Cerebellar nuclear complex (tissue), 1 donor: ENCODE measurements at places on chromosomes 6 and 20.

DNA sequence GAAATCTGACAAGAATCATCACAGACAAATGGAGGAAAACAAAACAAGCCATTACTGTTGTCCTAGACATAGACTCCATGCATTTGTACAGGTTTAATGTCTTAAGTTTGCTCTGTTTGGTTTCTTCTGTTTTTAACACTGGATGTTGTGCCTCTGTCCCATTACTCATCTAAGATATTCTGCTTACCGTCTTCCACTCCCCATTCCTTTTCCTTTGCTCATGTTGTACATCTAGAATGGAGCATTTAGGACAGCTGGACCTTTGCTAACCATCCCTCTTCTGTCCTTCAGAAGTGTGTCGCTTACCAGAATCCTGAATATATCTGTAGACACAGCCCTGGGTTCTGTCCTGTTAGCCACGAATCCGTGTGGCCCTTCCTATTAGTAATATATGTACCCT, 35.2 kb downstream of the RAB22A start:
- DNase-seq = no peak

- DNase-seq = no peak
Observed at GRCh38 chr20:50320005-50320900, 129.6 kb downstream of the CEBPB start.

GRCh38 chr6:156639009-156639721, 138.0 kb upstream of the ARID1B start:
- DNase-seq = no peak

GRCh38 chr6:6883011-6883410, 224.8 kb upstream of the RREB1 start:
- DNase-seq = no peak
